ENCODE measurements at places on chromosomes 16 and 17.
A peak's percentile ranks its signal among the peaks of the same experiment; 100 is the strongest.

DNA sequence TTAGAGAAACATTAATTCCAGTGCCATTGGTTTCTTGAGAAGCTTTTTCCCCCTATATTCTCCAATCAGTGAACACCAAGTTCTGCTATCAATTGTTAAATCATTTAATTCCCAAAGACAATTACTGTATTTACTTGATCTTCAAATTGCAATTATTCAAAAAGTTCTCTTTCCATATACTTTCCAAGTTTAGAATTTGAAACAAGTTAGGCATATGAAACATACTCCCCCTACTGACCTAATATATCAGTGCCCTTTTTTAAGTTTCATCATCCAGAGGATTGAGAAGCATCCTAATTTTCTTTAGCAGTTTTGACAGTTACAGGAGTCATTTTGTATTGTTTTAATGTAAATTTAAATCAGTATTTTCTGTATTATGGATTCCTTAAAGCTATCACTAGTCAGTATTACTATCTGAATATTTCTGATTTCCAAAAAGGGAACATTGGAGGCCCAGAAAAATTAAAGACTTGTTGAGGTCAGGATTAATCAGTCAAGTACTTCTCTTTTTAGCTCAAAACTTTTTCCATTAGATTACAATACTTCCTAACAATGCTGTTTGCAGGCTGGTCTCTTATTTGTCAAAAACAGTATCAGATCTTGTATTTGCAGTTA is 16.3 kb downstream of the MEIOC start:
- no peak for DNase-seq

GRCh38 chr17:75722076-75722475 is 817 bp downstream of the ITGB4 start:
- DNase-seq, result no peak

DNA sequence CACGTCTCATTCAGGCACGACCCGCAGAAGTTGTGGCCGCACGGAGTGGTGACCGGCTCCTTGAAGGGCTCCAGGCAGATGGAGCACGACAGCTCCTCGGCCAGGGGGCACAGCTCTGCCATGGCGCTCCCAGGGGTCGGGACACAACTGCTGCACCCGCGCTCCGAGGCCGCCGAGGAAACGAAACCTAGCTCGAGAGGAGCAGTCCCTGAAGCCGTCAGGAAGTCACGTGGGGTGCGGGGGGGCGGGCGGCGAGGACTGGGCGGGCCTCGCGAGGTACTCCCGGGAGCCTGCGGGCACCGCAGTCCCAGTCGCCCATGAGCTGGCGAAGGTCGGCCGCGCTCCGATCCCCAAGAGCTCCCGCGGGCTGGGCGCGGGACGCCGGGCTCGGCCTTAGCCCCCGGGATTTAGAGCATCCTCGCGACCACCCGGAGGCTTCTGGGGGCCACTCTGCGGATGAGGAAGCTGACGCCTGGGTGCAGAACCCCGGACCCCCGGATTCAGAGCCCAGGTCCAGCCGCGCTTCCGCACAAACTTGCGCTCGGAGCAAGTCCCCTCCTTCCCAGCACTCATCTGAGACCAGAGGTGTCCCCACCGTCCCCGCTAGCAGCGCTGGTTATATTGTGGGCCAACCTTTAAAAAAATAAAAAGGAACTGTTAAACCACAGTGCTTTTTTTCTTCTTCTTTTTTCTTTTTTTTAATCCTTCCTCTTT is at the start of gene TRIM25:
Gene TRIM25, minus strand, starts transcription at position 183 of the 714 bp plus-strand sequence. Its CDS starts 61 bp downstream, at position 122.
- peak; percentile 64 for DNase-seq

- no peak for DNase-seq
Measured at GRCh38 chr16:23351360-23351759, 49.3 kb downstream of the SCNN1B start.

GRCh38 chr16:27202923-27203506 is 311 bp upstream of the KDM8 start:
- peak; percentile 84 for DNase-seq

DNA sequence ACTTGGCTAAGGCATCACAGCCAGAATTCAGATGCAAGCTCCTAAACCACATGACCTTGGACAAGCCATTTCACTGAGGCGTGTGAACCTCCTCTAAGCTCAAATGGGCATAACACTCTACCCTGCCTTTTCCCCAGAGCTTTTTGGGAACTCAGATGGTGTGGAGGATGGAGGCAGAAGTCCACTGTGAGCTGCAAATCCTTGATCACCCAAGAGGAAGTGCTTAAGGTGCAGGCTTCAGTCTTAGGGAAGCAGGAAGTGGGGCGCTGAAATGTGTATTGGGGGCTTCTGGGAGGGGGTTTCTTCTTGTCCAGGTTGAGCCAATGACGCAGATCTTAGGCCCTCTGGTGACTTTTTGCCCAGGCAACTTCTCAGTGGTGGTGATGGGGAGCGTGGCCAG is 12.9 kb downstream of the CIITA start:
- no peak for DNase-seq

- no peak for DNase-seq
Measured at GRCh38 chr16:59959311-59959710, 1225.2 kb upstream of the GOT2 start.

GRCh38 chr17:32515677-32516383 is 29.0 kb downstream of the CDK5R1 start:
- peak; percentile 77 for DNase-seq

- DNase-seq, result no peak
Measured at GRCh38 chr16:3982216-3982615, 101.7 kb upstream of the CREBBP start.

DNA sequence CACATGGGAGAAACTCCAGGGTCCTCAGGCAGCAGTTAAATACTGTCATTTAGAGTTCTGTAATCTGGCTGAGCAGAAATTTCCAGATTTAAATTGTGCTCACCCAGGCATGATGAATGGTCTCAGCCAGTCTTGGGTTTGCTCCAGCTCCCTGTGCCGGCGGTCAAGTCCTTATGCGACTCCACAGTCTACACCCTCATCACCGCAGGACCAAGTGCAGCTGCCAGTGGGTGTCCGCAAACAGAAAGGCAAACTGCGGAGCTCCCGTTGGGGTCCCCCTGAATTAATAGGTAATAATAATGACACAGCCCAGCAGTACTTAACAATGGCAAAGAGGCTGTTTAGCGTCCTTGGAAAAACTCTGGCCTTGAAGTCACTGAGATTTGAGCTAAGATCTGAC is 3.9 kb upstream of the CACNG4 start:
- DNase-seq, result no peak

DNA sequence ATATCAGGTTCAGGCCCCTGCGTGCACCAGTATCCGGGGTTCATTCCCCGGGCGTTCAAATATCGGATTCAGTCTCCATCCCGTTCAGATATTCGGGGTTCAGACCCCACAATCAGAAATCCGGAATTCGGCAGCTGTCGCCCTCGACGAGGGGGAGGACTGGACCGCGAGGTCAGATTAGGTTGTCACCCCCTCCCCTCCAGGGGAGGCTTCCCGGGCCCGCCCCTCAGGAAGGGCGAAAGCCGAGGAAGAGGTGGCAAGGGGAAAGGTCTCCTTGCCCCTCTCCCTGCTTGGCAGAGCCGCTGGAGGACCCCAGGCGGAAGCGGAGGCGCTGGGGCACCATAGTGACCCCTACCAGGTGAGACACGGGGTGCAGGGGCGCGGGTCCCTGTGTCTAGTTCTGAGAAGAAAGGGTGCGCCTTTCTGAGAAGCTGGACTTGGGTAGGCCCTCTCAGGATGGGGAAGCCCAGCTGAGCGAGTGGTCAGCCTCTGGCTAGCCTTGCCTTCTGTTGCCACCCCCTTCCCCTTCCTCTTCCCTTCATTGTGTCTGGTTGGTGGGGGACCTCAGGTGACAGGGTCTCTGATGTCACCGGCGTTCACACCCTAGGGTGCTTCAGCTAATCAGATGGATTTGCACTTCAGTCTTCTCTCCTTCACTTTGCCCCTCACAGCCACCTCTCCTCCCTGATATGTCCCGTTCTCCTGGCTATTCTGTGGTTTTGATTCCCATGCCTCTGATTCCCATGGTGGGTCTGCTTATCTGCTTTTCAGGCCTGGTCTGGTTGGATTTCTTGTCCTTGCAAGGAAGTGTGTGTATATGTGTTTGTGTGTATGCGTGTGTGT is 844 bp downstream of the TAOK2 start:
- no peak for DNase-seq

DNA sequence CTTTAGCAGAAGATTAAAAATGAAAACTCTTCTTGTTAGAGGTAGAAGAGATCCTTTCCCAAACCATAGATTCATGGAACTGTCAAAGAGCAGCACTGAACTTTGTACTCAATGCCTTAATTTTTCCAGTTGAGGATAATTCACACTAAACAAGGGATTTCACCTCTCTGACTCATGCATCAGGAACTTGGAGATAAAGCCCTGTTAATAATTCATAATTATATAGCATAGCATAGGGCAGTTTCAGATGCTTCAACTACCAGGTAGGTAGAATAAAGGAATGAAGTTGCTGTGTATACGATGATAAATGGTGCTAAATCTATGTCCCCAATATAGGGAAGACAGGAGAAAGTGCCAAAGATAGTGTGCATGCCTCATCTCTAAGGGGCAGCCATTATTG is 450.4 kb downstream of the MAF start:
- no peak for DNase-seq

DNA sequence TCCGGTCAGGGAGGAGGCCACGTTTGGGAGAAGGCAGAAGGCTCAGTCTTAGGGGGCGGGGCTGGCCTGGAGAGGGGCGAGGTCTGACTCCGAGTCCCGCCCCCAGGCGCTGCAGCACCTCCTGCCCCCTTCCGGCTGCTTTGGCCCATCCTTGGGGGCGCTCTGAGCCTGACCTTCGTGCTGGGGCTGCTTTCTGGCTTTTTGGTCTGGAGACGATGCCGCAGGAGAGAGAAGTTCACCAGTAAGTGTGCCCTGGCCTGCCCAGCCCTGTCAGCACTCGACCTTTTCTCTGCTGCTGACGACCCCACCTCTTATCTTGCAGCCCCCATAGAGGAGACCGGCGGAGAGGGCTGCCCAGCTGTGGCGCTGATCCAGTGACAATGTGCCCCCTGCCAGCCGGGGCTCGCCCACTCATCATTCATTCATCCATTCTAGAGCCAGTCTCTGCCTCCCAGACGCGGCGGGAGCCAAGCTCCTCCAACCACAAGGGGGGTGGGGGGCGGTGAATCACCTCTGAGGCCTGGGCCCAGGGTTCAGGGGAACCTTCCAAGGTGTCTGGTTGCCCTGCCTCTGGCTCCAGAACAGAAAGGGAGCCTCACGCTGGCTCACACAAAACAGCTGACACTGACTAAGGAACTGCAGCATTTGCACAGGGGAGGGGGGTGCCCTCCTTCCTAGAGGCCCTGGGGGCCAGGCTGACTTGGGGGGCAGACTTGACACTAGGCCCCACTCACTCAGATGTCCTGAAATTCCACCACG is 1.5 kb downstream of the TNFRSF12A start:
- DNase-seq, result no peak

GRCh38 chr17:75845058-75845711 is 981 bp upstream of the UNC13D start:
- peak; percentile 76 for DNase-seq

DNA sequence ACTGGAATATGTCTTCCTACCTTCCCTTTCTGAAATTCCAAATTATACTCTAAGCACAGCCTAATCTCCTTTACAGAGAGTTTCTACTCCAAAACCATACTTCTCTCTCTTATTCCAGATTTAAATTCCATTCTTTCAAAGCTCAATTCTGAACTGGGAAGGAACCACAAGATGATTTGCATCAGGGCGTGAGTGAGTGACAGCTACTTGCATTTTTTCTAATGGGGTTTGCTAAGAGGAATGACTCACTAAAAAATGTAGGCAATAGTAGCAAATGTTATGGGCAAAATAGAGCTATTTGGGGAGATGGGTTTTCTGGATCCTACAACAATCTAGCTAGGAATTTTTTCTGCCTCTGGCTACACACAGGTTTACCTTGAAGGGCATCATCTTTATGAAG is 244.6 kb upstream of the PSMD7 start:
- DNase-seq, result no peak

- DNase-seq, result no peak
Measured at GRCh38 chr17:61786088-61786487, 77.2 kb downstream of the BRIP1 start.

DNA sequence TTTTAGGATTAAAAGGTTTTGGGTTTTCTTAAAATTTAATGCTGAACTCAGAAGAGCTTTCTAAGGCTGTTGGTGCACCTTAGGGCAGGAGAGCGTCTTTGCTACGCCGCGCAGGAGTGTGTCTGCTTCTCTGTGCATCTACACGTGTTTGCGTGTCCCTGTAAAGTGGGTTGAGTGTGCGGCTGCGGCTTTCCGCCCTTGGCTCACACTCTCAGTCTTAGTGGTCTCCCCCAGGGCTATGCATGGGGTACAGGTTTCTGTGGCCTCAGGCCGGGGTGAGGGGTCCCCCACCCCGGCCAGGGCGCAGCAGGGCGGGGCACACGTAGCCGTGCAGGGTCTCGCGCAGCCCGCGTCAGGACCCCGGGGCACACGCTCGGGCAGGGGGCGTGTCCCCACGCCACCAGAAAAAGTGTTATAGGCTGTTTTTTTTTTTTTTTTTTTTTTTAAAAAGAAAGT is 727 bp upstream of the TENT4B start:
- DNase-seq, result peak; percentile 80

DNA sequence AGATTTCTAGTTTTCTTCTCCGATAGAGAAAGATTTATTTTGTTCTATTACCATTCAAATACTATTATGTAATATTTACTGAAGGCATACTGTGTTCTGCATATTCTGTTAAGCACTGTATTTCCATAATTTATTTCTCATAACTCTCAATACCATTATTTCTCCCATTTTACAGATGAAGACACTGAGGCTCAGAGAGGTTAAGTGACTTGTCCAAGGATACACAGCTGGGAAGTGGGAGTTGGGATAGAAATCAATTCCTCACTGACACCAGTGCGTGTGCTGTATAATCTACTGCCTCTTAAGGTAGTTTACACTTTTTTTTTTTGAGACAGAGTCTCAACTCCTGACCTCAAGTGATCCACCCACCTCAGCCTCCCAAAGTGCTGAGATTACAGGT is 7.4 kb downstream of the NLRC3 start:
- DNase-seq, result no peak

- DNase-seq, result no peak
Measured at GRCh38 chr16:71338193-71338592, 20.3 kb upstream of the CALB2 start.

- DNase-seq, result no peak
Measured at GRCh38 chr17:56978441-56979090, 635 bp downstream of the SCPEP1 start.

GRCh38 chr17:21078016-21078780 is 35.4 kb upstream of the USP22 start:
- DNase-seq, result no peak

DNA sequence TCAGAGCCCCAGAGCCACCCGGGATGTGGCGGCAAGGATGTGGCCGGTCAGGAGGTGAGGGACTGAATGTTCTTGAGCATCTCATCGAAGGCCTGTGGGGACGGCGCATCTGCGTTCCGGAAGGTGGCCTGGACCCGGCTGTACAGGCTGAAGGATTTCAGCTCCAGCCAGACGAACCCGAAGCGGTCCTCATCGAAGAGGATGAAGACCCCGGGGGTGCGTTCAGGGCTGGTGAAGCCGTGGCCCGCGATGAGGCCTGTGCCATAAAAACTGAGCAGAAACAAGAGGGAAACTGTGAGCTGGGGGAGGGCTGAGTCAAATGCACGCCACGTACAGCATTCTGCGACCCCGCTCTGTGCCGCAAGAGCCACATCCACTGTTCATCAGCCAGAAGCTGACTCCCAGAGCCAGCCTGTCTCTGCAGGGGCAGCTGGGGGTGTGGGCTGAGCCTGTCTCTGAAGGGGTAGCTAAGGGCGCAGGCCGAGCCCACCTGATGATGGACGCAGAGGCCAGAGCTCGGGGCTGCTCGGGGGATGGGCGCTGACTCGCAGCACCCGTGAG is 14.1 kb upstream of the C16orf95 start:
- DNase-seq, result no peak

GRCh38 chr17:6749519-6749918 is 6.3 kb upstream of the XAF1 start:
- no peak for DNase-seq

Data from GM12864 (cell line).